Right lobe of liver (tissue), 6 donors: ENCODE measurements at places on chromosomes 5 and 9.
A peak's percentile ranks its signal among the peaks of the same experiment; 100 is the strongest.

DNA sequence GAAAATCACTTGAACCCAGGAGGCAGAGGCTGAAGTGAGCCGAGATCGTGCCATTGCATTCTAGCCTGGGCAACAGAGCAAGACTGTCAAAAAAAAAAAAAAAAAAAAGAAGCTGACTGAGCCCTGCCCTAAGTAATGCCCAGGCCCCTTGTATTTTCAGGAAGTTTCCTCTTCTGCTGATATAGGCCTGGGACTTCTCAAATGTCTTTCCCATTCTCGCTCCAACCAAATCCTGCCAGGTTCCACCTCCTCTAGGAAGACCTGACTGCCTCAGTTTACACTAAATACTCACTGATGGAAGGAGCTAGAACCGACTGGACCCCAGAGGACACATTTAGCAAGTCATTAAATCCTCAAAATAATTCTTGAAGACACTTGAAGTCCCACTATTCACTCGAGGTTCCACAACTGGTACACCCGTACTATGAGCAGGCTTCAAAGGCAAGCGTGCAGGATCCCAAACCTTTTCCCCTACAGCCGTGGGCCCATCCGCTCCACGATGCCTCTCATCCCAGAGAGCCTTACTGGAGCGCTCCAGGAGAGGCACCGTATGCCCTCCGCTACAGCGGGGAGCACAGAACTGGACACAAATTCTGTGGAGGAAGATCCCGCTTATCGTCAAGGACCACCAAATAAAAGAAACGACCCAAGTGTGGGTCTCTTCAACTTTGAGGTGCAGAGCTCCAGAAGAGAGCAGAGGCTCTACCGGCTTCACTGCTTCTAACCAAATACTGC is 676 bp downstream of the NOL6 start:
- no peak overlapping the region for H3K27ac ChIP-seq
- peak overlapping the region; percentile 93 for H3K4me3 ChIP-seq
- peaks cover 37% of the 10 kb centered on the region for H3K36me3 ChIP-seq
- peak; percentile 15 for DNase-seq
- peaks cover 12% of the 10 kb centered on the region for H3K4me1 ChIP-seq
- no peaks in the 10 kb centered on the region for H3K27me3 ChIP-seq

DNA sequence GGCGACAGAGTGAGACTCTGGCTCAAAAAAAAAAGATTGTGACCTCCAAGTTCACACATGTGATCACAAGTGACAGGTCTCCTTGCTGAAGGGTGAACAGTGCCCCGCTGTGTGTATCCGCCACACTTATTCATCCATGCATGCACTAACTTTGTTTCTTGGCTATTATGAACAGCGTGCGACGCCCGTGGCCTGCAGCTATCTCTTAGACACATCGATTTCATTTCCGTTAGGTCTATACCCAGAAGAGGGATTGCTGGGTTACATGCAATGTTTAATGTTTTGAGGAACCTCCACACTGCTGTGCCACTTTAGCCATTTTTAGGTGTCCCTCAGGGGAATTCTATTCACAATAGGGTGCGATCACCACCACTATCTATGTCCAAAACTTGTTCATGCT is 12.1 kb upstream of the EGFL7 start:
- H3K4me1 ChIP-seq = no peaks in the 10 kb centered on the region
- no peak overlapping the region for H3K4me3 ChIP-seq
- no peaks in the 10 kb centered on the region for H3K36me3 ChIP-seq
- no peak for DNase-seq

- no peaks in the 10 kb centered on the region for H3K36me3 ChIP-seq
- no peaks in the 10 kb centered on the region for H3K27me3 ChIP-seq
- peak within 1 kb of the TSS; percentile 43 for H3K4me3 ChIP-seq
- peak; percentile 83 for DNase-seq
- H3K4me1 ChIP-seq = no peaks in the 10 kb centered on the region
These were observed at the start of gene UAP1L1 for GRCh38 chr9:137077010-137077747. Gene UAP1L1 (plus strand): TSS chr9:137077517. CDS start chr9:137077533, 16 bp downstream.

- no peaks in the 10 kb centered on the region for H3K36me3 ChIP-seq
- H3K4me3 ChIP-seq = no peak overlapping the region
- H3K4me1 ChIP-seq = no peaks in the 10 kb centered on the region
- H3K27me3 ChIP-seq = no peaks in the 10 kb centered on the region
These were observed 56.2 kb upstream of the ZSWIM6 start for GRCh38 chr5:61275841-61276240.

GRCh38 chr9:33049680-33050361 is 24.7 kb downstream of the DNAJA1 start:
- no peaks in the 10 kb centered on the region for H3K4me1 ChIP-seq
- no peak overlapping the region for H3K4me3 ChIP-seq
- no peak for DNase-seq
- no peak overlapping the region for H3K27ac ChIP-seq
- H3K36me3 ChIP-seq = peaks cover 14% of the 10 kb centered on the region

DNA sequence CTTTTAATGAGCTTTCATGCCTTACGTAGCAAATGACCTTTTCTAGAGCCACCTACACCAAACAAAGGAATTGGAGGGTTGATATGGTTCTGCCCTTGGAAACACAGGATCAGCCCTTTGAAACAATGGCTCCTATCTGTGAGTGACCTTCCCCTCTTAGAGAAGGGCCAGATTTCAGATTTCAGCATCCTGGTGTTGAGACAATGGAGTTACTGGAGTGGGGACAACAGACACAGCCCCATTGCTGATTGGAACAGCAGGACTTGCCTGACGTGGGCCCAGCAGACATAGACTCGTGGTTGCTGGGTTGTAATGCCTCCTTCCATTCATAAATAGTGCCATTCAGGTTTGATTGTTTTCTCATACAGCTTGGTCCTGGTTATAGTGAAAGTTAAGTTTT is 96.0 kb downstream of the GALNT10 start:
- H3K27ac ChIP-seq = no peak overlapping the region
- H3K4me1 ChIP-seq = no peaks in the 10 kb centered on the region
- no peaks in the 10 kb centered on the region for H3K36me3 ChIP-seq
- no peaks in the 10 kb centered on the region for H3K27me3 ChIP-seq
- DNase-seq = no peak

- H3K36me3 ChIP-seq = no peaks in the 10 kb centered on the region
- H3K27ac ChIP-seq = no peak overlapping the region
- no peaks in the 10 kb centered on the region for H3K27me3 ChIP-seq
- no peak for DNase-seq
- no peaks in the 10 kb centered on the region for H3K4me1 ChIP-seq
These were observed 539.9 kb downstream of the BRINP1 start for GRCh38 chr9:118829334-118829733.

- H3K27me3 ChIP-seq = no peaks in the 10 kb centered on the region
- H3K4me1 ChIP-seq = no peaks in the 10 kb centered on the region
- H3K27ac ChIP-seq = no peak overlapping the region
These were observed 145.8 kb downstream of the GPBP1 start for GRCh38 chr5:57319628-57320027.

DNA sequence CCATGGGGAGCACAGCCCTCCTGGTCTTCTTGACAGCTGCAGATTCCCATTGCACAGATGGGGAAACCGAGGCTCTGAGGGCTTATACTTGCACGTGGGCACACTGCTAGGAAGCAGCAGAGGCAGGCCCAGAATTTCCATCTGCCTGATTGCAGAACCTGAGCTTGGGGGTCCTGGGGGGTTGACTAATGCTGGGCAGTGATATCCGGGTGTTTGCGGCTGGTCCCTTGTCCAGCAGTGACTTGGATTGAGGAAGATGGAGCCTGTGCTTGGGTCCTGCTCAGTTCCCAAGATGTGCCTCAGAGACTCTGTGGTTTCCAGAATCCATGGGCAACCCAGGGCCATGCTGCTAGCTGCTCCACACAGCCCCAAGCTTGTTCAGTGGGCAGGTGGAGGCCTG is 91.2 kb downstream of the PHF2 start:
- H3K36me3 ChIP-seq = no peaks in the 10 kb centered on the region
- H3K27ac ChIP-seq = no peak overlapping the region
- H3K4me3 ChIP-seq = no peak overlapping the region

GRCh38 chr9:138094028-138094427 is 216.4 kb downstream of the CACNA1B start:
- H3K4me3 ChIP-seq = no peak overlapping the region
- no peaks in the 10 kb centered on the region for H3K27me3 ChIP-seq
- DNase-seq = no peak
- H3K36me3 ChIP-seq = no peaks in the 10 kb centered on the region
